ENCODE measurements at places on chromosomes 3 and 15.

DNA sequence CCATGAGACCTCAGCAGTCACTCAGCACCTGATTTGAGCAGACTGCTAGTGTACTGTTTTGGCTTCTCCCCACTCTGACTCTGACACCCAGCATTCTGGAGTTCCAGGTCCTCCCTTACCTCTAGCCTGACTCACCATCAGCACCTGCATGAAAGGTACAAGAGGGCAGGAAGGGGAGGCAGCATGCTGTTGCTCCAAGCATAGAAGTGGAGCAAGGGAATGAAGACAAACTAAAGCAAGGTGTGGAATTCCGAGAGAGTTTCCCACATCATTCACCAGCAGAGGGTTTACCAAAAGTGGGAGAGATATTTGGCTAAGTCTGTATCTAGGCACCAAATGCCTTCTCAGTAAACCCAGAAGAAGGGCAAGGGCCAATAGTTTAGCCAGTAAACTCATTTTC lies 21.3 kb downstream of the HEXA start:
- no peak for DNase-seq

DNA sequence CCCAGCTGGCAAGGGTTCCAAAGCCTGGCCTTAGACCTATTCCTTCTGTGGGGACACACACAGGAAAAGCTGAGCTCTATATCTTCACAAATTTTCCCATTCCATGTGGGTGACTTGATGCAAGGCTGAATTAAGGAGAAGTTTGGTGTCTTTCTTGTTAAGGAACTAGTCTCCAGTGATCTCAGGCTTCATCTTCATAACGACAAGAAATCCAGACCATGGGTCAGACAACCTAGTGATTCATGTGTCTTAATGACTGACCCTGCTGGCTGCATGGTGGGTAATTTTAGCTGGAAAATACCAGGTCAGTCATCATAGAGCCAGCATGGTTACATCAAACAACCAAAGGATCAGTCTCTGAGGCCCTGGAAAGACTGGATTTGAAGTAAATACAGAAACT lies 112.7 kb upstream of the SLC4A7 start:
- DNase-seq: no peak

- no peak for DNase-seq
Observed at GRCh38 chr3:8657804-8658305, 13.3 kb upstream of the SSUH2 start.

DNA sequence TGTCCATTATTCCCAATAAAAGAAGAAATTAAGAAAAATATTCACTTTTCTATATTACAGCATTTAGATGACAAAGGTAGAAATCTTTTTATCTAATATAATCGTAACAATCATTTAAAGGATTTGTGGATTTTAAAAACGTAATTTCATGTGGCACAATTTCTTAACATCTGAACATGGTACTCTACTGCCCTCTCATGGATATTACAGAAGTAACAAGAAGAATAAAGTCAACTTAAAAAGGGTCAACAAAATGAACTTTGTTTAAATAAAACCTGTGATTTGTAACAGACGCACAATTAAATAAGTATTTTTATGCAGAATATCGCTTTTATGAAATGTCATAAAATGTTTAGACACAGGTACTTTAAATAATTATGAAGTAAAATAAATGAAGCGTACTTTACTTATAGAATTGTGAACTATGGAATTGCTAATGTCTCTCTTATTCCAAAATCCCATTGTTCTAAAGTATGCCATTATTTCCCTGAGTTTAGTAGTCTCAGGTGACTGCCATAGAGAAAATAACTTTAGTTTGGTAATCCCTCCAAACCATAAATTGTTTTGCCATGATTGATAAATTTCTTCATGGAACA lies 366.8 kb upstream of the ZNF385D start:
- DNase-seq: no peak

- no peak for DNase-seq
Observed at GRCh38 chr3:127412578-127413317, 124.9 kb upstream of the PRR20G start.

DNA sequence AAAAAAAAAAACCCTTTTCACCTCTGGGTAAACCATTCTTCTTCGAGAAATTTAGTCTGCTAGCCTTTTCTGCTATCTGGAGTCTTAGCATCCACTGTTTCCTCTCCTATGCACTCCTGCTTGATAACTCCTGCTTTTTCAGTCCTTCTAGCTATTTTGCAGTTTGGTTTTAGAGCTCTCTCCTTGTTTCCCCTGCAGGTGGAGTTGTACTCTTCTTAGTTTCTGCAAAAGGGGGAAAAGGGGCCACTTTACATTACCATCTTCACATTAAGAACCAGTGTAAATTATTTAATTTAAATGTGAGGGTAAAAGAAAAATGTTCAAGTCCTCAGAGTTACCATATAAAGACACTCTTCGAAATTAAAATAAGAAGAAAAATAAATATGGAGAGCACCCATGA lies 23.6 kb upstream of the MYLK start:
- DNase-seq: no peak

DNA sequence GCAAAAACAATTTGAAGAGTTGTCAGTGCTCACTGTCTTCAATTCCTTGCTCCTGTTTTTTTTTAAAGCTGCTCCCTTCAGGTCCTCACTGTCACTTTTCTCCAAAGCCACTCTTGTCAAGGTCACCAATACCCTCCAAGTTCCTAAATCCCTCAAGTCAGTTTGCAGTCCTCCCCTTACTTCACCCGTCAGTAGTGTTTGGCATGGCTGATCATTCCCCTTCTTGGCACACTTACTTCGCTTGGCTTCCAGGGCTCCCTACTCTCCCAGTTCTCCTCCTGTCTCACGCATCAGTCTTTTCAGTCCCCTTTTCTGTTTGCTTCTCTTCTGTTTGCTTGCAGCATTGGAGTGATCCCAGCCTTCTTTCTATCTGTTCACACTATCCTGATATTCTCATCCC lies 25.5 kb downstream of the PLCL2 start:
- DNase-seq: no peak

- no peak for DNase-seq
Observed at GRCh38 chr15:89307046-89307587, 27.5 kb downstream of the POLG start.

GRCh38 chr3:78941587-78941986 lies 826.2 kb downstream of the ROBO1 start:
- no peak for DNase-seq

DNA sequence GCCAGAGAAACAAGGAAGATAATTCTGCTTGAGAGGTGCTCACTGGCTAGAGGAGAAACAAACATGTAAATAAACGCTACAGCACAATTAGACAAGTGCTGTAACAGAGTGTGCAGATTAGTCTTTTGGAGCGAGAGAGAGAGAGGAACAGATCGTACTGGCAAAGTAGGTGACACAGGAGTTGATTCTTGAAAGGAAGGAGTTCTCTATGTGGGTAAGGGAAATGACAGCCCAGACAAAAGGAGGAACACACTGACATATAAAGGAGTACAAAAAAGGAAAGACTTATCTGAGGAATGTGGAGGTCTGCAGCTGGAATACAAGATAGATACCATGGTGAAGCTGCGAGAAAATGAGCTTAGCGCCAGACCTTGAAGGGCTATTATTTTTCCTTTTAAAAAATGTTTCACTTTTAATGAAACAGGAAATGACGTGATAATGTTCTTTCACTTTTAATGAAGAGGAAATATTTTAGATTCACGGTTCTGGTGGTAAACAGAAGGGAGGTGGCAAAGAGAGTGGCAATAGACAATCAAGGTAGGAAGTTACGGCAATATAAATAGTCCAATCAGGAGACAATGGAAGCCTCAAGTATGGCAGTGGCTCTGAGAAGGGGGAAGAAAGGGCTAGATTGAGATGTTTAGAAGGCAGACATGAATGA lies 202.9 kb downstream of the VPS13C start:
- no peak for DNase-seq

- DNase-seq: no peak
Observed at GRCh38 chr15:69134791-69135190, 25.6 kb upstream of the GLCE start.

GRCh38 chr3:82053236-82053635 lies 291.8 kb upstream of the GBE1 start:
- DNase-seq: no peak

- no peak for DNase-seq
Observed at GRCh38 chr3:9909221-9910013, 6.8 kb downstream of the IL17RE start.

DNA sequence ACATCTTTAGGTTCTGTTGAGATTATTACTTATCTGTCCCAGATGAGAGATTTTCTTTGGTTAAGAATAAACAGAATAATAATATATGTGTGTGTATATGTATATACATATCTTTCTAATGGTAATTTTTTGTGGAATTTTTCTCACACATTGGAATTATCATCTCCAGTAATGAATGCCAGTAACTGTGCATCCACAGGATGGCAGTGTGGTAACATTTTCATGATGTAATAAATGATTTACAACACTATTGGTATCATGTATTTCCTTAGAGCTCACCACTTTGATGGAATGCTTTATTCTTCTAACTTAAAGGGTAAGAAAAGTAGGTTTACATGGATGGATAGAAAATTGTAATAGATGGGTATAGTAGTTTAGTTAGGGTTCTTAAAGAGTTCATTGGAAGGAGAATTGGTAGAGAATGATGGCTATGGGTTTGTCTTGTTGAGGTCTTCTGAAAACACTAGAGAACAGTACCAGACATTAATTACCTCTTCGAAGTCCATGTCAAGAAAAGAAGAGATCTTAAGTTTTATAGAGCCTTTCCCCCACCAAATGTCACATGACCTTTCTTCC lies 78.1 kb downstream of the STT3B start:
- no peak for DNase-seq

GRCh38 chr3:71095511-71096291 lies 487.8 kb downstream of the FOXP1 start:
- DNase-seq: no peak

Data from stimulated activated CD4-positive, alpha-beta T cell treated with anti-CD3 and anti-CD28 coated beads, Interleukin-2, amount 100 ng/mL, for 4 hours (primary cell).